C1 segment of cervical spinal cord (tissue), 14 donors: ENCODE measurements at places on chromosomes 1 and 21.

DNA sequence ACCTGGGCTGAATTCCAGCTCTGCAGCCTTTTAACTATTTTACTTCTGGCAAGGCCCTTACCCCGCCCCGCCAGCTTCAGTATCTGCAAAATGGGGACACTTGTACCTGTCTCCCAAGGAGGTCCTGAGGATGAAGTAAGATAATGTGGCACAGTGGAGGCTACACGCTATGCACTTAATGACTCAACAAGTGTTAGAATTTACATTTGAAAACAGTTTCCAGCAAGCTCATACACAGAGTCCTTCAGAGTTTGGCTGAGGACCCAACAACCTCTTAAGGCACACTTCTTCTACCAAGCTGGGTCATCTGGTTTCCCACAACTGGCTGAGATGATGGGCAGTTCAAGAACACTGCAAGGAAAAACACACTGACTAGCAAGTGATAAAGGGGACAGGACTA is 30.2 kb upstream of the SLC22A15 start:
- DNase-seq = no peak

DNA sequence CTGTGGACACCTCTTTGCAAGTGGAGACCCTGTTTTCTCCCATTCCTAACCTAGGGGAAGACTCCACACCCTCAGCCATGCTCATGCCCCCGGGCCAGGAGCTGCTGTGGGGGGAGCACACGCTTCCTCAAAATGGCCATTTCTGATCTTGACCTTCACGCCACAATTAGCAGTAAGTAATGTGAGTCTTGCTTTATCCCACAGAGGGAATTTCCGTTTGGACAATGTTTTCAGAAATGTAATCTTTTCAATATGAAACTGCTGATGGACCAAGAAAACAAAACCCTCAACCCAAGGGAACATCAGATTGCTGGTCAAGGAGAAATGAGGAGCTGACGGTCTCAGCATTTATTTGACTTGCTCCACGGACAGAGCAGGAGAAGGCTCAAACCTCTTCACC is 8.3 kb upstream of the KCNE1 start:
- no peak for DNase-seq

GRCh38 chr1:118881751-118882150 is 106.4 kb downstream of the TBX15 start:
- no peak for DNase-seq

GRCh38 chr1:228084325-228084724 is 1.8 kb downstream of the ARF1 start:
- DNase-seq = no peak
